ENCODE measurements at places on chromosomes 7 and 10.

GRCh38 chr10:32982293-32982709 is 24.3 kb upstream of the ITGB1 start:
- DNase-seq = no peak

DNA sequence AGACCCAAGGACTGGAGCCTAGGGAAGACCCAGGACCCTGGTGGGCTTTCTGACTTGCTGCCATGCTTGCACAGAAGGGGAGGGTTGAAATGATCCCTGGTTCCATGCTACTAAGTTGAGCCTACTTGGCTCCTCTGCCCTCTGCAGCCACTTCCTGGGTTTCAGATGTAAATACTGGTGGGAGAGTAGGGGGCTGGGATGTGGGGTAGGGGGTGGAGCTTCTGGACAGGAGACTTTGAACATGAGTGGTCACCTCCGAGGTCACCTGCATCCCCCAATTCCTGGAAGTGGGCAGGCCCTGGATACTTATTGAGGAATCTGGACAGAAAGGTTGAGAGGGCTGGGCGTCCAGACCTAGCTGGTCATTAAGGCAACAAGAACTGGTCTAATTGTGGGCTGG is 2.9 kb upstream of the ZMIZ1 start:
- DNase-seq = no peak

DNA sequence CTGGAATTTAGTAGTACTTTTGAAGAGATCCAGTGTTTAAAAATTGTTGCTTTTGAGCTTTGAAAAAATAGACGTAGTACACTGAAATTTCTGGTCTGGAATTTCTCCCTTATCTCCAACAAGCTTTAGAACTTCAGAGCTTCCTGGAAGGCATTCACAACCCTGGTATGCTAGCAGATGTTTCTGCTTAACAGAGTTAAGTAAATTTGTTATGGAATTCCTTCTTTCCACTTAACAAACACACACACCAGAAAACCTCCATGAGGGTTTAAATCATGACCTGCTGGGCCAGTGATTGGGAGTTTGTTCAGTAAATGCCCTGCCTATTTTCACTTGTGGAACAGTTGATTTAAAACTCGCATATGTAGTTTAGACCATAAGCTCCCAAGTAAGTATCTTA is 13.7 kb downstream of the ASB15 start:
- no peak for DNase-seq

- no peak for DNase-seq
These were observed 167.7 kb upstream of the INHBA start for GRCh38 chr7:41870461-41871138.

DNA sequence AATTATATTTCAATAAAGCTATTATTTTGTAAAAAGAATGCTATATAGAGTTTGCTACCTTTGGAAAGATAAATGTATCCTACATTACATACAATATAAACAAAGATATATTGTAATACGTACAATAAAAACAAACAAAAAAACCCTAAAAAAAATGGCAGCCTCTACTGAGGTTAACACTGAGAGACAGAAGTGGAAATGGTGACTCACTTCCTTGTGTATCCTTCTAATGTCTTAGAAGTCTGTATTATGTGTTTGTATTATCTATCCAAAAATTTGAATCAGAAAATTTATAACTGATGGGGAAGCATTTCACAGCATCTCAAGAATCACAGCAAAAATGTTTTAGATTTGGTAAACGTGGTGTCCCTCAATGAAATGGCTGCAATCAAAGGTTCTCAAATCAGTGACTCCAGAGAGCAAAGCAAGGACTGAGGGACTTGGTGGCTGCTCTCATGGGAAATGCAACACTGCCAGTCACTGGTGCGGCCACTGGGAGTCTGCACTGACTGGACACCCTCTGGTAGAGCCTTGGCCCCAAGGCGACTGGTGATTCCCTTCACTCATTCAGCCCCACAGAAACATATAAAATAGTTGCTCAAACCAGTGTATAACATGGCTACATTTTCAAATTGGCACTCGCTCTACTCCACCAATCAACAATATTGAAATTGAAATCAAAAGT is 53.8 kb downstream of the PANK1 start:
- DNase-seq = no peak

- no peak for DNase-seq
These were observed 28.7 kb downstream of the IKZF1 start for GRCh38 chr7:50333221-50333651.

- no peak for DNase-seq
These were observed 619 bp downstream of the EXOC4 start for GRCh38 chr7:133253519-133253875.

- DNase-seq = no peak
These were observed 142.8 kb upstream of the CALCR start for GRCh38 chr7:93717217-93717900.

GRCh38 chr10:101840741-101841453 is 2.7 kb downstream of the KCNIP2 start:
- DNase-seq = no peak

DNA sequence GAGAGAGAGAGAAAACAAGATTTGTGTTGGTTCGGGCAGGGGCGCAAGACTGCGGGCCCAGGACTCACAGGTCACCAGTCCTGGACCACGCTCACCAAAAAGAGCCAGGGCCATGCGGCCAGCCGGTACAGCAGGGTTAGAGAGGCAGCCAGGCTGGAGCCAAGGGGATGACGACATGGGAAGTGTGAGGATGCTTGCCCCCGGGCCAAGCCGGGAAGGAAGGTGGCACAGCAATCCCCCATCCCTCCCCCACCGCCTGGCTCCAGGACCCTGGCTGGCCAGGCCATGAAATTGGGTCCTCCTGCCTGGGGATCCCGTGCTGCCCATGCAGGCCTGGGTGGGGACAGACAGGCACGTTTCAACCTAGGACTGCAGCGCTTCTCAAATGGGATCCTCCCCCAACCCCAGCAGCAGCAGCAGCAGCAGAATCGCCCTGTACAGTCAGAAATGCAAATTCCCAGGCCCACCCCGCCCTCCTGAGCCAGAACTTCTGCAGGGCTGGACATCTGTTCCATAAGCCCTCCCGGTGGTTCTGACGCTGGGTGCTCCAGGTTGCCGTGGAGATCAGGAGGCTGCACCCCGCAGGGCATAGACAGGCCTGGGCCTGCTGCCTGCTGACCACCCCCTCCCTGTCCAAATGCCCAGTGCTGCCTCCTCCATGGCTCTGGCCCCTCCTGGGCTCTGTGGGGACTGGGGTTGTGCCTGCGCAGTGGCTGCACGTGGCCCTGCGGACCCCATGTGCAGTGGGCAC is 35.0 kb downstream of the YKT6 start:
- no peak for DNase-seq

DNA sequence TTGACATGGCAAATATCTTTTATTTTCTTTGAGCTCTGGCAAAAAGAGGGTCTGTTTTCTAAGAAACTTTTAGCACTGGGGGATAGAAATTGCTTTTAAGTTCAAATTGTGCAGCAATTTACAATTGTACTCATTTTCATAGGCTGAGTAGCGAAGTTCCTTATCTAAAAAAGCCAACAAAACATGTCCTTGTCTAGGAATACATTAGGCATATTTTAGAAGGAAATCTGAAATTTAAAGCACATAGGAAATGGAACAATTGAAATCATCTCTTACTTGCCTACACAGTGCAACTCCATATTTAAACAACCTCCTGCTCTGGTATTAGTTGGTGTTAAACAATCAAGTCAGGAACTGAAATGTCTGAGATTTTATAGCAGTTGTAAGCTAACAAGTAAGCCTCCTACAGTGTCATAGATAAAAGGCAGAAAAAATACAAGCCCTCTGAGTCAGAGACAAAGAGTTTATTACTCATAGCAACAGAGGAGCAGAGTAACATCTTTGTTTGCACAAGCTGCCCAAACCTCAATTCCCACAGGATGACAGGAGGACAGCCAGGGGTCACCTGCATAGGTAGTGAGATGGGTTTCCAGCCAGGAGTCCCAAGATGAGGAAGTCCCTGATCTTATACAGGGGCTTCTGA is 280.2 kb upstream of the HGF start:
- no peak for DNase-seq

GRCh38 chr10:7350541-7351195 is 60.2 kb downstream of the SFMBT2 start:
- DNase-seq = no peak

- no peak for DNase-seq
These were observed 171.6 kb downstream of the PIP4K2A start for GRCh38 chr10:22542773-22543172.

GRCh38 chr10:97217299-97217698 is 31.5 kb upstream of the SLIT1 start:
- no peak for DNase-seq

GRCh38 chr10:124222988-124223710 is 129.8 kb upstream of the CHST15 start:
- no peak for DNase-seq

DNA sequence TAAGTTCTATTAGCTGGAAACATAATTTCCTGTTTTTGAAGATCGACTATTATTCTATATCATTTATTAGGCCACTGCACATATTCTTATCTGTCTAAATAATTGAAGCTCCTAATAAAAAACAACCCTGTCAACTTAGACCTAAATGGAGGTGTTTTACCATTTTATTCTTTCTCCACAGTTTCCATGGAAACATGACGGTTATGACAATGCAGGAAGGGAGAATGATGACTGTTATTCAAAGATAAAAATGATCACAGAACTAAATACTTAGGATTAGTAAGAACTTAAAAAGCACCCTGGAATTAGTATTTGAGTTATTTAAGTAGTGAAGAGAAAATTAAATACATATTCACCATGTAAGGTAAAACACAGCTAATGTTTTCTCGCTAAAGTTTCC is 119.9 kb upstream of the DKK1 start:
- DNase-seq = no peak

- no peak for DNase-seq
These were observed 301.8 kb upstream of the ZWINT start for GRCh38 chr10:56662765-56663447.

DNA sequence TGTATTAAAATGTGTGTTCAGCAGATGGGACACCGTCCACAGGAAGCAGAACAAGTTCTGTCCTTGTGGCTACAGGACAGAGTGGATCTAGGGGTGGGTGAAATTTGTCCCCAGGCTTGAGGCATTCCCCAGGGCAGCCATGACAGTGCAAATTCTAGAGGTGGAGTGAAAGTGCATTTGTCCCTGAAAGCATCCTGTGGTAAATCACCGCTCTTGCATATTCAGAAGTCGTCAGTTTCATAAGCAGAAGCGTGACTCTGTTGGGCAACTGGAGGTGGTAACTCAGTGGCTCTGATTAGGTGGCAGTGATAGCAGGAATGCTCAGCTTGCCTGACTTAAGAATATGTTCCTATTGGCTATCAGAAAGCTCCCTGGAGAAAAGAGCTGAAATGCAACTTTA is 96.6 kb downstream of the SNX10 start:
- no peak for DNase-seq

GRCh38 chr10:123149568-123150270 is 1.8 kb downstream of the HMX2 start:
- no peak for DNase-seq

DNA sequence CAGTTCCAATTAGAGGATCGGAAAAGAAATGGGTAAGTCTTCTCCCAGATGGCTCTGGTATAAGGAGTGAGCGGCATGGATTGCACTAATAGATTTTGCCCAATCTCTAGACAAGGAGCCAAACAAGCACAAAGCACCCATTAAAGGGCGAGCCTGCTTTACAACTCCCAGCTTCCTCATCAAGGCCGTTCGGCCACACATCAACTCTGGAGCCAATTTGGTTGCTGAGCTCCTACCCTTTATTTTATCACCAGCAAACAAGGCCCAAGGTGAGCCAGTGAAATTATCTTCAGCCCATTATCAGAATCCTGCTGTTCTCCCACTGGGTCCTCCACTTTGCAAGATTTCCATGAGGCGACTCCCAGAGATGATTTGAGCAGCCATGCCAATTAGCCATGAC is 292.2 kb upstream of the NPVF start:
- no peak for DNase-seq

DNA sequence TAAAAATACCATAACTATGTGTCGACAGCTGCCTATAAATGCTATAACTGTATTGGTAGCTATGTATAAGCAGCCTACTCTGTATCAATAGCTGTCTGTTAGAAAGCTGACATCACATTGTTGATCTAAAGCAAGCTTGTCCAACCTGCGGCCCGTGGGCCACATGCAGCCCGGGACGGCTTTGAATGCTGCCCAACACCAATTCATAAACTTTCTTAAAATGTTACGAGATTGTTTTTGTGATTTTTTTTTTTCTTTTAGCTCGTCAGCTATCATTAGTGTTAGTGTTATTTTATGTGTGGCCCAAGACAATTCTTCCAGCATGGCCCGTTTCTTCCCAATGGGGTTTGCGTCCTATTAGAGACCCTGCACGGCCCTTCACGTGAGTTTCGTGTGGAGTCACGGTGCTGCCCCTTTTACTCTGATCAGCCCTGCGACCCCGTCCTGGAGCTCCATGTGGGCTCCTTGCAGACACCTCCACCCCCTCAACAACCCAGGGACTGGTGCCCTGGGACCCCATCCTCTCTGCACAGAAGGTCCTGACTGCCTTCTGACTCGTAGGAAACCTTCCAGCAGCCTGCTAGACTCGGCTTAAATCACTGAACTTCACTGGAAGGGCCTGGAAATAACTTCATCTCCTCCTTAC is 4.5 kb upstream of the PRKAR1B start:
- DNase-seq = no peak

DNA sequence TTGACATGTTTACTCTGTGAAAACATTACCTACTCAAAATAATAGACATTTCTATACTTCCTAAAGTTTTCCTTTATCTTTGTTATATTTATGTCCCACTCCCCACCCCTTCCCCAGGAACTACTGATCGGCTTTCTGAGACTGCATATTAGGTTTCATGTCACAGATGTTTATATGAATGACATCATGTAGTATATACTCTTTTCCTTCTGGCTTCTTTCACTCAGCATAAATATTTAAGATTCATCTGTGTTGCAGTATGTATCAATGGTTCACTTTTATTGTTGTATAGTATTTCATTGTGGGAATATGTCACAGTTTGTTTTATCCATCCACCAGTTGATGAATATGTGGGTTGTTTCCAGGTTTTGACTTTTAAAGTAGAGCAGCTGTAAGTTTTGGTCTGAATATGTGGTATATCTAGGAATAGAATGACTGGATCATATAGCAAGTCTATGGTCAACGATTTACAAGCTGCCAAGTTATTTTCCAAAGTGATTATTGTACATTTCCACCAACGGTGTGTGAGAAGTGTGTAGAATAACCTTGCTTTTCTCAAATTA is 73.8 kb upstream of the CAV2 start:
- no peak for DNase-seq

- no peak for DNase-seq
These were observed 7.1 kb upstream of the SEMA3E start for GRCh38 chr7:83655951-83656556.

- DNase-seq = no peak
These were observed 33.0 kb upstream of the SPOCK2 start for GRCh38 chr10:72121389-72121788.

- no peak for DNase-seq
These were observed 2.0 kb upstream of the PANK1 start for GRCh38 chr10:89646889-89647657.

GRCh38 chr10:8392216-8392615 is 337.7 kb downstream of the GATA3 start:
- DNase-seq = no peak

- no peak for DNase-seq
These were observed 10.2 kb downstream of the DGKI start for GRCh38 chr7:137836541-137836940.

Data from thymus (tissue), 14 donors.